ENCODE measurements at places on chromosomes 13 and 19.

DNA sequence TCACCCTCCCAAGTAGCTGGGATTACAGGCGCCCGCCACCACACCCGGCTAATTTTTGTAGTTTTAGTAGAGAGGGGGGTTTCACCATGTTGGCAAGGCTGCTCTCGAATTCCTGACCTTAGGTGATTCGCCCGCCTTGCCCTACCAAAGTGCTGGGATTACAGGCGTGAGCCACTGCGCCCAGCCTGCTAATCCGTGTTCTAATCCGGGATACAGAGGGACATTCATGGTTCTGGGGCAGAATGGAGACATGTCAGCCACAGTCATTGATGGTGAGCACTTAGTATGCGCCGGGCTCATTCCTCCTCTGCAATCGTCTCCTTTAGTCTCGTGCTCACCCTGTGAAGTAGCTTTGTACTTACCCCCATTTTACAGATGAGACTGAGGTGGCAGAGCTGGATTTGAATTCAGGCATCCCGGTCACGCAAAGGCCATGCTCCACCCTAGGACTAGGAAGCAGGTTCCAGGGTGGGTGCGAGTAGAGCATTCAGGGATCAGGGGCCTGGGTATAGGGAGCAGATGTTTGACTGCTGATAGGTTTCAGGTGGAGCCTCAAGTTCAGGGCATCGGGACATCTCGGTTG, 8.2 kb downstream of the RRAS start:
- no peak for DNase-seq

DNA sequence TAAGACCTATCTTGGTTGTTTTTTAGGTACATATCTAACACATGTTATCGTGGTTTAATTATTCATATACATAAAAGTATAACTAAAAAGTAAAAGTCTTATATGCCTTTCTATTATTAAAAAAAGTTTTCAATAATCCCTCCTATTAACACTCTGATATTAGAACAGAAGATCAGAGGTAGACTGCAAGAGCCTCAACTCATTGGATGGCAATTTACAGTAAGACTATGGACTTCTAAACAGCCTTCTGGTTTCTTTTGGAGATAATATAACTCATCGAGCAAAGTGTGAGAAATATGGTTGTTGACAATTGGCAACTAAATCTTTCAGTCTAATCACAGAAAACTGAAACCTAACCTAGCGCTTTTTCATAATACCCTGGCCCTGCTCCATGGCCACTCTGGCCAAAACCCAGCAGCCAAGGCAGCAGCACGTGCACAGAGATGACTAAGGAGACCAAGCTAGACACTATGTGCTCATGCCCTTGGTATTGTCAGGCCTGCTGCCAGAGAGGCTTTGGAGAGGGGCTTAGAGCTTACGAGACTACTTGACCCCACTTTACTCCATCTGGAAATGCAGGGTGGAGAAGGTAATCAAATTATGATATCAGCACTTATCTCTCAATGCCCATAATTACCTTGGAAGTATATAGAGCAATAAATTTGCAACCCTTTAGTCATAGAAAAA, 40.6 kb upstream of the EEF1AKMT1 start:
- DNase-seq: peak; percentile 77

DNA sequence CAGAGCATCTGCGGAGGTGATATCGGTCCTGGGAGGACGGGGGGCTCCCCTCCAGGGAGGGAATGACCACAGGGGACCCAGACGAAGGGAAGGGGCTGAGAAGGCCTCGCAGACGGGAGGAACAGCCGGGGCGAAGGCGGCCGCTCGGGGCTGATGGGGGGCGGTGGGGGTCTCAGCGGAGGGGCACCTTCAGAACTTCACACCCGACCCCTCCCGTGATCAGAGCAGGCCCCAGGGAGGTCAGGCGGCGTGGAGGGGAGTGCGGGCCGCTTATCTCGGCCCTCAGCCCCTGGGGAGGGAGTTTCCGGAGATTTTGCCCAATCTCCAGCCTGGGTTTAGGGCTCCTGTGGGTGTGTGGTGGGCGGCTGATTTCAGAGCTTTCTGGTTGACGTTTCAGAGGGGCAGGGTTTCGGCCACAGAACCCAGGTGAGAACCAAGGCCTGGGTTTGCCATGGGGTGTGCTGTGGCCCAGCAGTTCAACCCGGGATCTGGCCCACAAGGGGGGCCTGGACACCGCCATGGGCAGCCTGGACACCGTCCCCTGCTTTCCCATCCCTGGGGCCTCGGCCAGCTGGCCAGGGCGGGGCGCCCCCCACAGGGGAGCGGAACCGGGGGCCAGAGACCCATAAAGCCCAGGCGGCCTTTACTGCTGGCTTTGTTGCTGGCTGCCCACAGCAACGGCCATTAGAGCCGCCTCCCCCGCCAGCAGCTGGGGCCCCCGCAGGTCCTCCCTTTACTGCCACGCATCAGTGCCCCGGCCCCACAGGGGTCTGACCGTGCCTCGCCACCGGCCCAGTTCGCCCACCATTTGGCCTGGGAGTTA, 29.0 kb downstream of the ARID3A start:
- DNase-seq: peak; percentile 17

DNA sequence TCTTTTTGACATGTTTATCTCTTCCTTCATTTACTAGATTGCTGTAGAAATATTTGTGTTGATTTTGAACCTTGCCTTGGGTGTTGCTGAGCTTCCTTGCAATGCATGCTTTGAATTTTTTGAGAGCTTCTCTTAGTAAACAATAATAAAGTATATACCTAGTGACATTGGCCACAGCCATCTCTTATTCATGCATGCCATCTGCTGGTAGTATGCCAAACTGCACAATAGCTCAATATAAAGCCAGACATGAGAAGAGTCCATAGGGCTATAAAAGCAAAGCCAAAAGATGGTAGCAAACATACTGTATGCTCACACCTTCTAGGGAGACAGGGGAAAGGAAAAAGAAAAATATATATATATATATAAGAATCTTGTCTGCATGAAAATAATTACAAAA, 18.9 kb upstream of the ZSCAN5A start:
- DNase-seq: no peak

- peak; percentile 71 for DNase-seq
Measured at GRCh38 chr19:48403606-48404005, 10.1 kb downstream of the GRIN2D start.

DNA sequence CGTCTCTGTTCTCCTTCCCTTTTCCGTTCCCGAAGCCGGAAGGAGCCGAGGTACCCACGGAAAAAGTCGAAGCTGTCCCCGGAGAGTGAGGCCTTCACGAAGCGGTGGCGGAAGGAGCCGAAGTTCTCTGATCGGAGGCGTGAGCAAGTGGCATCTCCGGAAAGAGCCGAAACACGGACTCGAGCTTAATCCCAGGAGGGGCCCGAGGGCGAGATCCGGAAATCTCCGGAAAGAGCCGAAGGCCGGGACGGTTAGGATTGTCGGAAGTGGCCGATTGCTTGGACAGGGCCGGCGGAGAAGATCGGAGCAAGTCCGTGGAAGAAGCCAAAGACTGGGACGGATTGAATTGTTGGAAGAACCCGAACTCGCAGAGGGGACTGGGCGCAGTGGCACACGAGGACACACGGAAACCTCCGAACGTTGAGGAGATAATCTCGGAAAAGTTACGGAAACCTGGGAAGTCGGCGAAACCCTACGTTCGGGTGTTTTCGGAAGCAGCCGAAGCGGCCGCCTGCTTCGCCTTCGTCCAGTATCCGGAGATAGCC, 440 bp upstream of the U2AF2 start:
- DNase-seq: peak; percentile 100

DNA sequence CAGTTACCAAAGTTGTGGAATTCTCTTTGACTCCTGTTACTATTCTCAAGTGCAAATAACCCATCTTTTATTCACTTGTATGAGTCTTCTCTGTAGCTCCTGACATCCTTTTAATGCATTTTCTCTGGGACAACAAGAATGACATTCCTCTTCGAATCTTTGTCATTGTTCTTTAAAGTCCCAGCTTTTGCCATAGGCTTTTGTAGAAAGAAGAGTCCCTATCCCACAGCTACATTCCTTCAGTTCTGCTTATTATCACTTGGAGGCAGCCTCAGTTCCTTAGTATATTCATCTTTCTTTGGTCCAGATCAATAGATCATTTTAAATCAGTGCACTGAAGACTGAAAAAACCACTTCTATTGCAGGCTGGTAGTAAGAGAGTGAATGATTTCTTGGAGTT, 560.2 kb downstream of the DACH1 start:
- no peak for DNase-seq

DNA sequence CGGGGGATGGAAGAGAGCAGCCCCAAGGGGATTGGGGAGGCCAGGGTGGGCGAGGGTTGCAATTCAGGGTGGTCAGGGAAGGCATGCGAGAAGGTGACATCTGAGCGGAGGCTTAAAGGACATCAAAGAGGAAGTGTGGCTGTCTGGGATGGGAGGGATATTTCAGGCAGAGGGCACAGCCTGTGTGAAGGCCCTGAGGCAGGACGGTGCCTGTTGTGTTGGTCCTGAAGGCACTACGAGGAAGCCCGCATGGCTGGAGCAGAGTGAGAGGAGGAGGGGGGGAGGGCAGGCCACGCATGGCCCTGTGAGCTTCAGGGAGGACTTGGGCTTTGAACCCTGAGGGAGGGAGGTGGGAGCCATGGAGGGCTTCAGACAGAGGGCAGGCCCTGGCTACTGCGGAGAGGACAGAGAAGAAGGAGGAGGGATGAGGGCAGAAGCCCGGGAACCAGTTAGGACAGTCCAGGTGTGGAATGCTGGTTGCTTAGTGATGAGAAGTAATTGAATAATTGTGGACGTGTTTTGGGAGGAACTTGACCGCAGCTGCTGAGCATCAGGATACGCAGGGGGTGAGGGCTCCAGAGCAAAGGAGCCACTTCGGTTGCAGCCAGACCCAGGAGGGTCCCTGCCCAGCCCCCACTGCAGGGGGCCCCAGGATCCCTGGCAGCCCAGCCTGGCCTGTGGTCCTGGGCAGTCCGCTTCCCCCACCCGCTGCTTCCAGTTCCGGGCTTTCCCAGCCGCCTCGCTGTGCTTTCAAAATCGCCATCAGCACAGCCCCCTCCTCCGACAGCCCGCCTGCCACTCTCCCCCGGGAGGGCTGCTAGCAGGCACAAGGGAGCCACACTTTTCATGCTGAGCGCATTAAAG, 6.2 kb downstream of the TLE6 start:
- DNase-seq: peak; percentile 84

DNA sequence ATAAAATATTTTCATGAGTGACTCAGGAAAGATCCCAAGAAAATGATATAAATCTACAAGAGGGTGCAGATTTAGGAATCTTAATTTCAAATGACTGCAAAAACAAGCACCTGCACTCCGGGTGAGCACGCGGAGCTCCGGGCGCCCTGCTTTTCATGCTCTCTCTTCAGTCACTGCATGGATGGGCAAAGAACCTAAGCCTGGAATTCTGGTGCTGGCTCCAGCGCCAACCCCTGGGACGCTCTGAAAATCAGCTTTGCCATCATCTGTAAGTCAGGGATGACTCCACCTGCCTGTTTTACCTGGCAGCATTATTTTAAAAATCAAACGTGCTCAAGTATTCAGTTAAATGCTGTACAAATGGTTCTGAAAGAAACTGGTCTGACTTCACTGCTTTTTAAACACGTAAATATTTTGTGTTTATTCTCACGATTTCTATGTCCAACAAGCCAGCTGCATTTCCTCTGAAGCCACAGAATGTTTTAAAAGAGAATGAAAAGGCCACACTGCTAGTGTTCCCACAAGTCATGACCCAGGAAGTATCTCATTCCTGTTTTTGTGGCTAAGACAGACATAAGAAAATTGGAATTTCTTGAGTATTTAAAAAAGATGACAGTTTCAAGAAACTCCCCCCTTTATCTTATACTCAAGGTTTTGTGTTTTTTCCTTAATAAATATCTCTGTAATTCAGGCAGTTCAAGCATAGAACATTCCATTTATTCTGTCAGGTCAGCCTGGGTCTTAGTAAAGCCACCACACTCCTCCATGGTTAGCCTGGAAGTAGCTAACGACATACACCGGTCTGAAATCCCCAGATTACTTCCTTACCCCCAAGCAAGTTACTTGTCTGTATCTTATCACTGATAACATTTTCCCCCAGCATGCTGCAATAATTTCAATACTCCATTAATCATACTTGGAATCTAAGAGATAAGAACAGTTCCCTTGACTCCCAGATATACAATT, 81.1 kb downstream of the COL4A1 start:
- DNase-seq: no peak
